ENCODE measurements at places on chromosomes 6 and 20.

DNA sequence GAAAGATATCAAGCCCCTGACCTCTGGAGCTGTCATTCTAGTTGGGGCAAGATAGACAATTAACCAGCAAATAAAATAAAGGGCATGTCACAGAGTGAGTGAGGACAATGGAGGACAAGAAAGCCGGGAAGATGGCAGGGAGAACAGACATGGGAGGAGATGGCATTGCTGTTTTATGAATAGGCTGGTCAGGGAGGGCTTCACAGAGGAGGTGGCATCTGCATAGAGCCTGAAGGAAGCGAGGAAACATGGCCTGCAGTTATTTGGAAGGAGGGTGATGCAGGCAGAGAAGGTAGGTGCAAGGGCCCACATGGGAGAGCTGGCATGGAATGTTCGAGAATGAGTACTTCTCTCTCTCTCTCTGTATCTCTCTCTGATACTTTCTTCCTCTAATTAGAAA, 63.7 kb downstream of the EFCAB8 start:
- DNase-seq = no peak

- DNase-seq = no peak
Observed at GRCh38 chr6:24486065-24486464, 3.3 kb downstream of the GPLD1 start.

- no peak for DNase-seq
Observed at GRCh38 chr20:19288636-19289035, 76.2 kb downstream of the SLC24A3 start.

- no peak for DNase-seq
Observed at GRCh38 chr6:88262332-88262731, 96.2 kb upstream of the CNR1 start.

- DNase-seq = no peak
Observed at GRCh38 chr6:101931766-101932165, 538.3 kb downstream of the GRIK2 start.

DNA sequence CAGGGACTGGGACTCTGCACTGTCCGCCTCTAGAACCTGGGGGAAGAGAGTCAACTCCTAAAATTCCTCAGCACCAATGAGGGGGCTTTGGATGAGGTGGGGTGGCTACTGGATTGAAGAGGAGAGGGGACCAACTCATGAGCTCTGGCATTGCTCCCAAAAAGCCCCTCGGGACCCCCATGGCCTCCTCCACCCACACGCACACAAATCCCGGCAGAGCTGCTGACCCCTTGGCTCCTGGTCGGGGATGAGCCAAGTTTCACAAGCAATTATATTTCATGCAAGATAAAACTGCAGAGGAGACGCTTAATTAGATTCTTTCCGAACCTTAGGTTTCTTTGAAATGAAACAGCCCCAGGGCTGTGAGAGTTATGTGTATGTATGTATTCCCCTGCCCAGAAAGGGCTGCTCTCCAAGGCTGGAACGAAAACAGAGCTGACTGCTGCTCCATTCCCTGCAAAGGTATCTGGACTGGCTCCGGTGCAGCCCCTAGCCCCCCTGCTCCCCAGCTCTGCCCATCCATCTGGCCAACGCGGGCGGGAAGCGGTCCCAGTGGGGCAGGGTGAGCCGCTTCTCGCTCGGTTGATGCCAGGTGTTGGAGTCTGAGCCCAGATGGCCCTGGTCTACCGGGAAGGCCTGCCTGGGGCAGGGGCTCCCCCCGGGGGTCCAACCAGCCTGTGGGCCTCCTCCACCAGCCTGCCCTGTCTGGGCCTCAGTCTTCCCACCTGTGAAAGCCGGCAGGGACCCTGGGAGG, 46.8 kb upstream of the STX16 start:
- no peak for DNase-seq
